ENCODE measurements at places on chromosomes 11 and 22. TPM values are rescaled to one million over a fixed set of nuclear protein-coding genes. Genes with fewer than 3 reads are reported as not detected.

Gene NLRP10
- not detected for total RNA-seq

Gene BAIAP2L2
- total RNA-seq: 0.25 TPM

- no peak for DNase-seq
Observed at GRCh38 chr11:122399375-122399774, 256.1 kb upstream of the UBASH3B start.

DNA sequence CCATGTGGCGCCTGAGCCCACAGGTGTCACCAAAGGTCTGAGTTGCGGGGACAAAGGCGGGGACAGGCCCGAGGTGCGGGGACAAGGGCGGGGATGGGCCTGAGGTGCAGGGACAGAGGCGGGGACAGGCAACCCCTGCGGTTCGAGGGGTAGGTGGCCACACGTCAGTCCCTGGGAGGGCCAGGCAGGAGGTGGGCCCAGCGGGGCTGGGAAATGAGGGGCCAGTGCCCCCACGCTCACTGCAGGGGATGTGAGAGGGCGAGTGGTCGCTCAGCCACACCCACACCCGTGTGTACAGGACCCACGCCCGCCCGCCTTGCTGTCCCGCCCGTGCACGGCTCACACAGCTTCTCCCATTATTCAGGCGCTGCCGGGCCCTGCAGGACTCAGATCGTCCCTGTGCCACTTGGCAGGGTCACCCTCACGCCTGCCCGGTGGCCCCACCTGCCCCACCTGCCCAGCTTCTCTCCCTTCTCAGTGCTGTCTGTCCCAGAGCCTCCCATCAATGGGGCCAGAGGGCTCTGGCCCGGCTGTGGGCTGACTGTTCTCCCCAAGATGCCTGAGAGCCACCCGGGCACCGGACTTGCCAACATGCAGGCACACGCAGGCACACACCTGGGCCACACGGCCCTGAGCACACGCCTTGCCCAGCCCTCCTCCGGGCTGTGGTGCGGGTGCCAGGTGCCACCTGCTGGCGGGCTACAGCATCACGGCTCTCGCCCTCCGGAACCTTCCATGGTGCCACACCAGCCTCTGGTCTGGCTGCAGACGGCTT, 14.2 kb upstream of the MUC6 start:
- DNase-seq: peak; percentile 62

- no peak for DNase-seq
Observed at GRCh38 chr22:48778308-48779195, 1049.1 kb downstream of the BRD1 start.

Gene ENDOD1
- total RNA-seq: 56.0 TPM

- no peak for DNase-seq
Observed at GRCh38 chr11:70825893-70826540, 426.4 kb downstream of the SHANK2 start.

Gene SDHAF2
- 39.1 TPM for total RNA-seq

Gene C1QTNF5
- 47.6 TPM for total RNA-seq

DNA sequence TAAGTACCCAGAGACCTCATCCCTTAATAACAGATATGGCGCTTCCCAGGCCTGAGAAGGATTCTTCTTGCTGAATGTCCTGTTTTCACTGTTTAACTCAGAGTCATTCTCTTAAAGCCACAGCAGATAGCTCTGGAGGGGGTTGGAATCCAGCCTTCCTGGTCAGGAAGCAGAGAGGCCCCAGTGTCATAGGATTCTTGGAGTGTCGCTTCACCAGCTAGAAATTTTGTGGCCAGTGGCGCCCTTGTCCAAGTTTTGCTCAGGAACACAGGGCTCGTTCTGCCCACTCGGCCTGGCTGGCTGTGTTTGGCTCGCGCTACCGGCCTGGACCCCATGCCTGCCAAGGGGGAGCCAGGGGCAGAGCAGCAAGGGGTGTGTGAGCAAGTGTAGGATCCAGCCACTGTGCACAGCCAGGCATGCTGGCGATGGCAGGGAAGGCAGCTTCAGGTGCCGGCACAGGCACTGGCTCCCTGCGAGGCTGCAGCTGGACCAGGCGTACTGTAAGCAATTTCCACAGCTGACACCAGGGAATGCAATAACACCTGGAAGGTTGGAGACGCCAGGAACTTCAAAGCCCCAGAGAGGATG, 214.8 kb upstream of the SESN3 start:
- no peak for DNase-seq
